ENCODE measurements at places on chromosomes 16 and 17.

- DNase-seq = no peak
Observed at GRCh38 chr16:88509749-88510069, 56.6 kb downstream of the ZFPM1 start.

DNA sequence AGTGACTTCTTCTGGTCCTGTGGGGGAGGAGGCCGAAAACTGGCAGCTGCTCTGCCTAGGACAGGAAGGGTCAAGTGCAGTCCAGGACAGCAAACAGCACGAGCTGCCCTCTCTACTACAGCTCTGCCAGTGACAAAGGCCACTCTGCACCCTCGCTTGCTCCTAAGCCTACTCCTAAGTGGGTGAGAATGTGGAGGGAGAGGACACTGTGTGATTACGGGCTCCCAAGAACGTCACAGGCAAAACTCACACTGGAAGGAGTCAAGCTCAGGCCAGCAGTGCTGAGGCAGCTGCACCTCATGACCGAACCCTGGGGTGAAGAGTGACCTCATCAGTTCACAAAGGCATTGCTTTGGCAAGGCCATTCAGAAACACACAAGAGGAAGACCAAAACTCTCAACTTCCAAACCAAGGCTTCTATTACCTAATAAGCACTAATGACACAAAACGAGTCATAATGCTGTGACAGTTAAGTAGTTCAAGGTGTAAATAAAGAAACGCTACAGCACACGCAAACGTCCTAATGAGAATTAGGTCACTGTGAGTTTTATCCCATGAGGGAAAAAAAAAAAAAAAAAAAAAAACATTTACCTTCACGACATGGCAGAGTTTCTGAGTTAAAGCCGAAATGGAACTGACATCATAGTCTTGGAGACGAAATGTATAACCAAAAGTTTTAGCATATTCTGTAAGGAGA lies 35.1 kb downstream of the MARF1 start:
- DNase-seq = no peak

DNA sequence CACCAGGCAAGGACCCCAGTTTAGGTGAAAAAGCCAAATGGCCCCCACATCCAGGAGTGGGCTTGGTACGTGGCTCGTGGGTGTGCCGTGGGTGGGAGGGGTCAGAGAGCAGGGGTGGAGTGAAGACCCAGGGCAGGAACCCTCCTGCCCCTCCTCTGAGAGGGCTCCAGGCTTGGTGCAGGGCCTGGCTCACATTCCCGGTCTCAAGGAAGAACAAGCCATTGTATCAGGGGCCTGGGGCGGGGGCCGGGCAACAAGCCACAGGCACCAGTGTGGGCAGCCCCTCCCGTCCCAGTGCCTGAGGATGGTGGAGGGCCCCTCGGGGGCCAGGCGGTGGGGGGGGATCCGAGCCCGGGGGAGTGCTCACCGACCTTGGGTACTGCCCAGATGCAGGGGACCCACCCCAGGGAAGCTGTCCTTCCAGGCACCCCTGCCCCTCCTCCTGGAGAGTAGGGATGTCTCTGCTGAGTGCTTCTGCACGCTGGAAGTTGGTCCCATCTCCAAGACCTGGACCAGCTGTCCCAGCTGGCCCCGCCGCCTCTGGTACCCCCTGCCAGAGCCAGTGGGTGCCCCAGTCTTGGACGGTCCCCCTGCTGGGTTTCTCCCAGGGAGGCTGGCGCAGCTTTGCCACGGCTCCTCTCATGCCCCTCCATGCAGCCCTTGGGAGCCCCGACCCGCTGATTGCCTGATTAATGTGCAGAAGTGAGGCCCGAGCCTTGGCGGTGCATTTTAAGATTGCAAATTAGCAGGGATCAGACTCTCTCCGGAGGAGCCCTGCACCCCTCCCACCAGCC lies 83.7 kb downstream of the RTN4RL1 start:
- no peak for DNase-seq

- no peak for DNase-seq
Observed at GRCh38 chr16:12330946-12331345, 354.4 kb downstream of the SNX29 start.

- DNase-seq = no peak
Observed at GRCh38 chr16:11418506-11418905, 73.2 kb downstream of the RMI2 start.

DNA sequence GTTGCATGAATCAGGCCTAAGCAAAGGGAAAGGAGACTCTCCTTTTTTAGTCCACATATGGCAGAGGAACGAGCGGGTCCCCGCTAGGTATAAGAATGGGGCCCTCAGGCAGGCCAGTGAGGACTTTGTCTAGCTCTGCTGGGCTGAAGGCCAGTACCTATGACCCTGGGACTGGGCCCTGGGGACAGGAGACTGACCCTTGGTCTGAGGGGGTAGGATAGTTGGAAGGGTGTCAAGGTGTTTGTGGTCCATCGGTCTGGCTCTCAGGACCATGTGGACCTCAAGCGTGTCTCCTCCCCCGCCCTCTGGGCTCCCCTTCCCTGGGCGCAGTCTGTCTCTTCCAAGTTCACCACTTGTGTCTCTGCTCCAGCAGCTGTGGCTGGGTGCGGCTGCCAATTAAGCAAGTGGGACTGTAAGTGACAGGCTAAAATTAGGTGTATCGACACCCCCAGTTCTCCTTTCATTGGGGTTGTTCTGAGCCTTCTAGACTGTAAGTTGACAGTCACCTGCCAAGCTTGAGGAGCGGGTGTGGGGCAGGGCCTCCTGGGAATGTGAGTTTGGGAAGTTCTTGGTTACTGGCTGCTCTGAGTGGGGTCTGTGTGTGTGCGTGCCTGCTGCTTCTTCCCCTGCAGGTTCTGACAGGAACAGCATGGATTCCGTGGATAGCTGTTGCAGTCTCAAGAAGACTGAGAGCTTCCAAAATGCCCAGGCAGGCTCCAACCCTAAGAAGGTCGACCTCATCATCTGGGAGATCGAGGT lies 24.5 kb downstream of the AKAP1 start:
- no peak for DNase-seq

DNA sequence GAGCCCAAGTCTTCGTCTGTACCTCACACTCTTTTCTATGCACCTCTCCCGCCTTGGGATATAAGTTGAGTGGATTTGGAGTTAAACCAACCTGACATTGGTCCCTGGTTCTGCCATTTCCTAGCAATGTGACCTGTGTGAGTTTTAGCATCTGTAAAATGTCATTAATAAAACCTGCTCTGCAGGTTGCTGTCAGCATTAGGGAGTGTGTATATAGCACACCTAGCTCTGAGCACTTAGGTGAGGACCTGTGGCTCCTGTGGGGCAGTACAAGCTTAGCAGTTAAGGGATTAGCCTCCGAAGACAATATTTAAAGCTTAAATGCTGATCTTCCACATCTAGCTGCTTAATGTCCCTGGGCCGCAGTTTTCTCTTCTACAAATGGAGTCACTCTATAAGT lies 248.0 kb downstream of the TMEM114 start:
- DNase-seq = no peak

DNA sequence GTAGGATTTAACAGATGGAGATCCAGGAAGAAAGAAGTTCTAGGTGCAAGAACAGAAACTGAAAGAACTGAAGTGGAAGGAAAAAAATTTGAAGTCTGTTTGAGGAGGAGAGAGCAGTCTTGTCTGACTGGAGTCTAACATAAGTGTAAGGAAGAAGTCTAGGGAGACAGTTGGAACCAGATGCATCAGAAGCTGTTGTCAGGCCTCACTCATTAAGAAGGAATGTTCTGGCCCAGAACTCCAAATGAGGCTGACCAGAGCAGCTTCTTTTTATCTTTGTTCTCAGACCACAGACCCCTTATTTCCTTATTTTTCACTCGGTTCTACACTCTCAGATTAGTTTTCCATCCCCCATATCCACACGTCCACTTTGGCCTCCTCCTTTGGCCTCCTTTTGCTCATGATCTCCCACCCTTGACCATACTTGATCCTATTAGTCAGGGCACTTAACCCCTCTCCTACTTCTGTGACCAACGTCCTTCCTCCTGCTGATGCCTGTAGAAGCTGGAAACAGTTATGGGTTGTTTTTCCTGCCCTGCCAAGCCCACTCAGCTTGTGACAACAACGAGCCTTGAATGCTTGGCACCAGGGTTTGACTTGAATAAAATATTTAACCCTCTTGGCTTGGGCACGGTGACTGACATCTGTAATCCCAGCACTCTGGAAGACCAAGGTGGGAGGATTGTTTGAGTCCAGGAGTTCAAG lies 7.0 kb upstream of the MYH2 start:
- DNase-seq = no peak

DNA sequence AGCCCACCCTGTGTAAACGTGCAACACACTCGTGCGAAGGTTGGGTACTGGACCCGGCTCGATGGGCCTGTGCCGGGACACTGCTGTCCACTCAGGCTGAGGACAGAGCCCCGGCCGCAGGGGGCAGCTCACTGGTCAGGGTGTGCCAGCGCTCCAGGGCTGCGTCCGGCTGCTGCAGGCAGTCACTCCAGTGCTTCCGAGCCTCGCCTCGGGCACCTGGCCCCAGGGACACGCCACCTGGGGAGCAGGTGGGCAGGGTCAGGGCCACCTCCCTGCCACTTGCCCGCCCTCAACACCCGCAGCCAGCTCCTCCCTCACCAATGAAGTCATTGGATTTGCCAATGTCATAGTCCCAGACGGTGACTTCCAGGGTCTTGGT lies 4.7 kb downstream of the DOC2A start:
- no peak for DNase-seq
